ENCODE measurements at places on chromosomes 16 and 17.

DNA sequence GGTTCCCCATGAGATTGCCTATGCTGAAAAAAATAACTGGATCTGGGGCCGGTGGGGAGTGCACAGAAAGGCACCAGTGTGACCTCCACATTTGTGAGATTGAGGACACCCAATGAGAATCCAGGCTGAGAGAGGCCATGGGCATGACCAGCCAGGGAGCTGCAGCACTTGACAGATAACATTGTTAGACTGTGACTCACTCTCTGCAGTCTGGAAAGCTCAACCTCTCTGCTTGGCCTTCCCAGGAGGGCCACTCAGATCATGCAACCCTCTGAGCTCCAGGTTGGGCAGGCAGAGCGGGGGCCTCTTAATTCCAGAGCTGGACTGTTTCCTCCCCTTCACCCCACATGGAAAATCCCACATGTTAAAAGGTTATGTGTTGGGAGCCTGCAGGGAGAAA lies 30.1 kb downstream of the FZD2 start:
- DNase-seq, result no peak

DNA sequence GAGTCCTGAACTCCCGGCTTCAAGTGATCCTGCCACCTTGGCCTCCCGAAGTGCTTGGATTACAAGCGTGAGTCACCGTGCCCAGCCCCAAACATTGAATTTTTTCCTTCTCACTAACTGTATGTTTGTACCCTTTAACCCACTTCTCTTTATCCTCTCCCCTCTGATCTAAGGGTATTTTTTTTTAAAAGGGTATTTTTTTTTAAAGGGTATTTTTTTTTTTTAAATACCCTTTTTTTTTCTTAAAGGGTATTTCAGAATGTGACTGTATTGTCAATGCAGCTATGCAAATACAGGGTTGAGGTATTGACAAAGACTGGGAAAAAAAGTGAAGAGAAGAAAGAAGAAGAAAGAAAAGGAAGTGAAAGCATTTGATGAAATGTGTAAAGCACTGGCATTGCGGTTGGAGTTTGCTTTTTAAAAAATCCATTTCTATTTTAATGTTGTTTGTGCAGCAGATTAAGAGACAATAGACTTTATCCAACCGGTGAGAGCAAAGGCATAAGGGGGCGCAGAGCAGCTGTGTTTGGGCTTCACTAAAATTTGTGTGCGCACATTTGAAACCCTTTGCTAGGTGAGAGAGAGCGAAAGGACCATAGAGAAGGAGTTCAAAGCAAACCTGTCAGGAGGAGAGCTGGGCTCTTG lies 42.4 kb downstream of the SYT17 start:
- DNase-seq, result no peak

DNA sequence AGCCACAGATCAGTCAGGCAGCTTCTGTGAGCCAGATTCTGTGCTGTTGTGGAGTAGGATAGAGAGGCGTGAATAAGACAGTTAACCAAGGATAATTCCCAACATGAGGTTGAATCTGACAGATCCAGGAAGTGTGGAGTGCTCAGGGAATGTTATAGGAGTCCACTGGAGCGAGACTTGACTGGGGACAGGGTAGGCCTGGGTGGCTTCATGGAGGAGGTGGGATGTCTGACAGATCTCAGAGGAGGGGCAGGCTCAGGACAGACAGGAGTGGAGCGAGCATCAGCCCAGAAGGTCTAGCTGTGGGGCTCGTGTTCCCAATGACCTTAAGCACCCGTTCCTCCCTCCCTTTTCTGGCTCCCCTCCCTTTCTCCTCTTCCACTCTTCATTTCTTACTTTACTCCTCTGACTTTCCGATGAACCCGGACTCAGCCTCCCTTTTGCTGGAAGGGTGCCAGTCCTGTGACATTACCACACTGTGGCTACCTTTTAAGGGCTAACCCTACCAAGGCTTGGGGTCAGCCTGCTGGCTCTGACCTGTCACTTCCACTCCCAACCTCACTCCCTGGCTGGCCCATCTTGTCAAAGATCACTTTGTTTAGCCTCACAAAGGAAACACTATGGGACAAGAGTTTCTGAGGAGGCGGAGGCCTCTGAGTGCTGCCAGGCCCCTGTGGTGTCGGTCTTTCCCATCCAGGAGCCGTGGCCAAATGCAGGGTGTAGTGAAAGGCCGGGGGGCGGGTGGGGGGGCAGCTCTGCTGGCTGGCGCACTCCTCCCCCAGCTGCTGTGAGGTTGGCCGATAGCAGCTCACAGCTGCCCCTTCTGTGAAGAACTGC lies 28.5 kb upstream of the EFCAB13 start:
- peak; percentile 67 for DNase-seq

DNA sequence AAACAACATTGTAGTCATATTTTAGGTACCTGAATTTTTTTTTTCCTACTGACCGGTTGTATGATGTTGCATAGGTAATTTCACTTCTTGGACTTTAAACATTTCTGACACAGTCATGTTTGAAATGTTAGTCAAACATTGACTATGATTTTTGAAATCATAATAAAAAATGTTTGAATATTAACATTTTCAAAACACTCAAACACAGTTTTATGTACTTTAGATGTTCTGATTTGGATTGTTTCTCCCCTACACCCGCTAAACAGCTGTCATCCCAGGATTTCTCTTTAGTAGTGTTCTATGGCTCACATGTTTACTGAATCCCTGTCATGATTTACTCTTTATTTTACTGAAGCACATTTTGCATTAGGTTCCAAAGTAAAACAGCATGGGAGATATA lies 102.9 kb upstream of the NPEPPS start:
- DNase-seq, result no peak

DNA sequence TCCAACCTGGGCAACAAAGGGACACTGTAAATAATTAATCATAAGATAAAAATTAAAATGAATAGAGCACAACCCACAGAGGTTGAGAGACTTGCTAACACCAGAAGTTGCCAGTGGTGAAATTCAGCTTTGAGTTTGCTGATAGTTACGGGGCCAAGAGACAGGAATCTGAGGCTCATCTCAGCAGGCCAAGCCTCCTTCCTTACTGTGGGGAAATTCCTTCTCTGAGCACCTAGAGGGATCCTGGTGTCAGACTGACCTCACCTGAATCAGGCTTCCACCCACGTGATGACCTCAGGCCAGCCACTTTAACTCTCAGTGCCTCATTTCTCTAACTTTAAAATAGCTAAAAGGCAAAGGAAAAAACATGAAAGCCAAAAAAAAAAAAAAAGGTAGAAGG lies 4.7 kb downstream of the ABAT start:
- no peak for DNase-seq

- no peak for DNase-seq
These were observed 66.5 kb upstream of the CDH5 start for GRCh38 chr16:66300037-66300436.
